ENCODE measurements at places on chromosomes 3 and 15.
A peak's percentile ranks its signal among the peaks of the same experiment; 100 is the strongest.

DNA sequence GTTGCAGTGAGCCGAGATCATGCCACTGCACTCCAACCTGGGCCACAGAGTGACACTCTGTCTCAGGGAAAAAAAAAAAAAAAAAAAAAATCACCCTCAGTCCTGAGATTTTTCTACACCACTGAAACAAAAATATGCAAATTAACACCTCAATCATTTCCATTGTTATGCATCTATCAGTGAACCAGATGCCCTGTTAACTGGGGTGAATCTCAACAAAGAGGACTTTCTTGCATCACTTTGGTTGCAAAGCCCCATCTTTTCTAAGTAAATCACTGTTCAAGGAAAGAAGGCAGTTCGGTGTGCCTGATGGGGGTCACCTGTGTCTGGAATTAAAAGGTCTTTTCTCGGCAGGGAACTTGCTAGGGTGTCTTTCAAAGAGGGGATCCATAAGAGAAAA, 421.6 kb downstream of the EPHB1 start:
- no peak for DNase-seq

- no peak for DNase-seq
These were observed 100.6 kb upstream of the SLC24A5 start for GRCh38 chr15:48020166-48020565.

- peak; percentile 68 for DNase-seq
These were observed 1.7 kb upstream of the LINGO1 start for GRCh38 chr15:77634266-77634962.

DNA sequence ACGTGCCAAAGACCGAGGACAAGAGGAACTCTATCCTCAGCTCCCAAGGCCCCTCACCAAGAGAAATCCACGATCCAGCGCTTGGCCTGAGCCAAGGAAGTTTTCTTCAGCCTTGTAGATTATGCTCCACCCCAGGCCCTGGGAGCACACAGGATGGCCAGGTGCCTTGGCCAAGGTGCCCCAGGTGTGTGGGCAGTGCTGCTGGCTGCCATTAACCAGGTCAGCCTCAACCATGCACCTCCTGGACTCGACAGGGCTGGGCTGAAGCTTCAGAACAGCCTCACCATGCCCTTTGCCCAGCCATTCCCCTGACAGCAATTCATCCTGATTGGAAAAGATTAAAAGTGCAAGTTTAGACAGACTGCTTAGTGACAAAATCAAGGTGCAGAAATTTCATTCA, 10.9 kb upstream of the MESP1 start:
- no peak for DNase-seq

DNA sequence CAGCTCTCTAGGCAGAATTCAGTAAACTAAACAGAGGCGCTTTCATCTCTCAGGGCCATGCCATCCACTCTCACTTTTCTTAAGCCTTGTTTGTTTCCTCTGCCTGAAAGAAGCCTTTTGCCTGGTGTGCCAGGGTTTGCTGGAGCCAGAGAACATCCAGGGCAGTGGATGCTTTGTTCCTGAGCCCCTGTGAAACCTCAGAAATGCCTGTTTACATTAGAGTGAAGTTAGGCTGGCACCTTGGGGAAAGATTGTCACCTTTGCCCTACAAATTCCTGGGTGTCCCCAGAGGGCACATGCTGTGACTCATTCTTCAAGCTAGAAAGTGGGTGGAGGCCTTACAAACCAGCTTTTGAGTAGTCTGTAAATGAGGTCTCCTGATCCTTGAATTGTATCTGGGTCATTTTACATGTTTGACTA, 10.7 kb upstream of the TRAK1 start:
- peak; percentile 46 for DNase-seq

DNA sequence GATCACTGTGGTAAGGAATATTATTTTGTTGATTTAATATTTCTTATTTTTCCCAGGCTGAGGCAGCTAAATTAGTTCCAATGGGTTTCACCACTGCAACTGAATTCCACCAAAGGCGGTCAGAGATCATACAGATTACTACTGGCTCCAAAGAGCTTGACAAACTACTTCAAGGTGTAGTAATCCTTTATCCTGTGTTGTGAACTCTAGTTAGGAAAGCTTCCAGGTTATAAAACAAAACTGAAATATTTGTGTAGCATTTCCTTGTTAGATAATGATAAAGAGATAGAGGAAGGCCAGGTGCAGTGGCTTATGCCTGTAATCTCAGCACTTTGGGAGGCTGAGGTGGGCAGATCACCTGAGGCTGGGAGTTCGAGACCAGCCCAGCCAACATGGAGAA, 11.1 kb downstream of the RAD51 start:
- no peak for DNase-seq

- DNase-seq, result no peak
These were observed 41.0 kb downstream of the FLNB start for GRCh38 chr3:58049143-58049785.

- DNase-seq, result no peak
These were observed 19.9 kb downstream of the FYCO1 start for GRCh38 chr3:45975686-45976085.
